ENCODE measurements at places on chromosomes 5 and 9.

GRCh38 chr5:77394064-77394715 is 97.9 kb downstream of the WDR41 start:
- no peak for DNase-seq

DNA sequence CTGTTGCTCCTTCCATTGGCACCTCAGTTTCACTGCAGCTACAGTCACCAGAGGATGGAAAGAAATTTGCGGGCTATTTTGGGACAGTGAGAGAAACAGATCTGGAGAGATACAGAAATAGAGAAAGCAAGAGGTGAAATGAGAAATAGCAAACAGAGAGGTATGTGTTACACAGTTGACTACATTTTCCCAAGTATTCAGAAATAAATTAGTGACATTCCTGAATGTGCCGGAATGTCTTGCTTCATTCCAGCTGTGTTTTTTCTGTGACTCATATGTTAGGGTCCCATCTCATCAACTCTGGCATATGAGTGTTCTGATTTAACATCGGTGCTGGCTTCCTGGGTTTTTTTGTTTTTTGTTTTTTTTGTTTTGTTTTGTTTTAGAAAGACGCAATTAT is 63.8 kb upstream of the ZNF462 start:
- DNase-seq, result no peak

- no peak for DNase-seq
These were observed 96.5 kb upstream of the CAST start for GRCh38 chr5:96565582-96566265.

GRCh38 chr9:75962013-75962661 is 71.7 kb downstream of the PCSK5 start:
- no peak for DNase-seq

DNA sequence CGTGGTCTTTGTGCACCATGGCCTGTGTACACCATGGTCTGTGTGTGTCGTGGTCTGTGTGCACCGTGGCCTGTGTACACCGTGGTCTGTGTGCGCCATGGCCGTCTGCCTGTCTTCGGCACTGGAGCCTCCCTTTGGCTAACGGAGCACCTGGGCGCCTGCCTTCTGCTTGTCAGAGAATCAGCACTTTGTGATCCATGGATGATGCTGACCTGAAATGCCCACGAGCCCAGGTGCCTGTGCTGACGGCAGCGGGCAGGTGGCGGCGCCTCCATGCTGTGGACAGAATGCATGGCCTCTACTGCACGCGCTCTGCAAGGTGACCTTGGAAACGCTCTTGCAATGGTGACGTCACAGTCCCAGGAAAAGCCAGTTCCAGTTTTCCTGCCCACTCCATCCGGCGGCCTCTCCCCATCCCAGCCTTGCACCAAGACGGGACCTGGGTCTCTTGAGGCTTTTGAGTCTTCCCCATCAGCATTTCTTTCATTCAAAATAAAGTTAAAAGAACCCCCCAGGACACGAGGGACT is 14.6 kb downstream of the LCN9 start:
- DNase-seq, result no peak

- no peak for DNase-seq
These were observed 20.1 kb downstream of the RCL1 start for GRCh38 chr9:4812858-4813257.

- DNase-seq, result no peak
These were observed 20.4 kb upstream of the SPTLC1 start for GRCh38 chr9:92135576-92135975.

- no peak for DNase-seq
These were observed 581.4 kb downstream of the RAB3C start for GRCh38 chr5:59164041-59164830.

- no peak for DNase-seq
These were observed 38.5 kb downstream of the SECISBP2 start for GRCh38 chr9:89356782-89357181.

DNA sequence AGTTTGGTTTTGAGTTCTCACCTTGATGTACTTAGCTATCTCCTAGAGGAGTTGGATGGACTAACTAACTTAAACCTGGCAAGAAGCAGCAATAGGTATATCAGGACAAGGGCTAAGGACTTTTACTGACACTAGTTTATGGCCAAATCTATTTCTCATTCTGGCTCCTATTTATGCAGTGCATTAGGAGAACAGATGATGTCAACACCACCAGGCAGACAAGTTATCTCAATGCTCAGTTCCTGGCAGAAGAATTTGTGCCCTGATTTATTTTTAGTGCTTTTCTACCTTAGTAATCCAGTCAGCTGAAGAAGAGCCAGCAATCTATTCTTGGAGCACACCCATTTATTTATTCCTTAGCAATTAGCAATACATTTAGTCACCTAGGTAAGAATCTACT is 30.7 kb upstream of the MYOT start:
- no peak for DNase-seq

DNA sequence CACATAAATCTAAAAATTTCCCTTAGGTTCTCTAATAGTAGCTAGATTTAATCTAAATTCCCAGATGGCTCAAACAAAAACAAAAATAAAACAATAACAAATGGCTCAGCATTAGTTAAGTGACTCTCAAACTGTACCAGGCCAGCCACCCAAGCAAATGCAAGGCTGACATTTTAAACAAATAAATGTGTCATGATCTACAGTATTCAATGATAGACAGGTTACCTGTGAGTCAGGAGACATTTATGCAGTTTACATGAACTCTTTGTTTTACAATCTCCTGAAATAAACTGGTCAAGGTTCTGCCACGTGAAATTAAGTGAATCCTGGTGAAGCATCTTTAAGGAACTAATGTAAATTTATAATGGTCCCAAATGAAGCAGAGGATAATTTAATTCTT is 580.2 kb upstream of the PTPRD start:
- no peak for DNase-seq

DNA sequence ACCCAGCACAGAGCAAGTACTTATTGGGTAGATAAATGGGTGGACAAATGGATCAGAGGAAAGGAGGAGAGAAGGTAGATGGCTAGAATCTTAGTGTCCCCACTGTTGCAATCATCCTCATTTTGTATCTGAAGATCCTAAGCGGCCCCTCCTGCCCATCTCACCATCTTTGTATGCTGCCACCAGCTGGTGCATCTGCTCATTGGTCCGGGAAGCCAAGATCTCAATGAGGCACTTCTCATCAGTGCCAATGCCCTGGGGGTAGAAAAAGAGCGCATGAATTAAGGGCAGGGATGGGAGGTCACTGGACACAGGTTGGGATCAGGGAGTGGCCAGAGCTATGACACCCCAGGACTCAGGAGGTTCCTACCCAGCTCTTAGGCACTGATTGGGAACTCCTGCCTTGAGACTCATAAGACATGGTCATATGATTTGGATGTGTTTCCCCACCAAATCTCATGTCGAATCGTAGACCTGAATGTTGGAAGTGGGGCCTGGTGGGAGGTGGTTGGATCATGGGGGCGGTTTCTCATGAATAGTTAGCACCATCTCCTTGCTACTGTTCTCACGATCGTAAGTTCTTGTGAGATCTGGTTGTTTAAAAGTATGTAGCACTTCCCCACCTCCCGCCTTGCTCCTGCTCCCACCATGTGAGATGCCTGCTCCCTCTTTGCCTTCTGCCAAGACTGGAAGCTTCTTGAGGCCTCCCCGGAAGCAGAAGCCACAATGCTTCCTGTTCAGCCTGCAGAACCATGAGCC is 20.3 kb downstream of the ANXA6 start:
- no peak for DNase-seq

DNA sequence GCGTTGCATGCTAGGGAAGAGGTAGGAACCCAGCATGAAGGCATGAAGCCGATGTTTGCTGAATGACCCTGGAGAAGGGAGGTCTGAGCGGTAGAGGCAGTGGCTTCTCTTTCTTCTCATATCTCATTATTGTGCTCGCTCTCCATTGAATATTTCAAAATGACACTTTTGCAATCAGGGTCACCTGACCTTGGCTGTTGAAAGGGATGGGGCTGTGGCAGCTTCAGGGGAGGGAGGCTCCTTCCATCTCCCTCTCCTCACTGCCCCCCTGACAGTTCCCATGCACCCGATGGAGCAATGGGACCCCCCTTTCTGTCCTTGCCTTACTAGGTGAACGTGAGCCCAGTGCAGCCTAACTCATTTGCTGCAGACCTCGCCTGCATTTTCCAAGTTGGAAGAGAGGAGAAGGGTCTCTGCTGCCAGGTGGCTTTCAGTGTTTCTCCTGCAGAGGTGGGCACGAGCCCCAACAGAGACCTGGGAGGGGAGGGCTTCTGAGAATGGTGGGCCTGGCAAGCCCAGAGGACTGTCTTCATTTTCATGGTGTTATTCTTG is 17.9 kb downstream of the STC2 start:
- DNase-seq, result no peak

GRCh38 chr5:178085316-178085715 is 28.0 kb upstream of the N4BP3 start:
- no peak for DNase-seq

DNA sequence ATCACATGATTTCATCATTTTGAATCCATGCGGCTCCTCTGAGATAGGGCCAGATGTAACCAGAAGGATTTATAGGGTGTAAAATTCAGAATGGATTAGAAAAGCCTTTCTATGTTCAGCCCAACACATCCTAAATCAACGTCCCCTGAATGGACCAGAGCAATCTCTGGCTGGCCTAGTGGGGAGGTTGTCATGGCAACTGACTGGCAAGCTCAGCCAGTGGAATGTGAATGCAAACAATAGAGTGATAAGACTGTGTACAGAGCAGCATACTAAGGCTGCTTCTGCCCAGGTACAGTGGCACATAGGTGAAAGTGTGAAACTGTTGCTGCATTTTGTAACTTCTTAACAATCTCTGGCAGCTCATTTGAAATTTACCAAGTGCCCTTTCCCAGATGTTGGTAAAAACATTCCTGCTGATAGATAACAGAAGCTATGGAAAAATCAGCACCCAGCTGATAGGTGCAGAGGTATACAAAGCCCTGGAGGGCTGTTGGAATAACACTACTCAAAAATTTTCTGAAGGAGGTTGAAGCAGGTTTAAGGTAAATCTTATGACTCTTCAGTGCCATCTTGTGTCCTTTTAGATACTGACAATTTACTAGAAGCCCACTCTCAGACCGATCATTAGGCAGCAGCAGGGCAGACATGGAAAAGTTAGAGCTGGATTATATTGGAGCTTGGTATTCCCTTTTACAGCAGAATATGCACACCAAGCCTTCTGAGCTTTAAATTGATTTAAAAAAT is 267.2 kb downstream of the RAB3C start:
- DNase-seq, result no peak

GRCh38 chr5:38938424-38938823 is 92.6 kb downstream of the OSMR start:
- DNase-seq, result no peak

DNA sequence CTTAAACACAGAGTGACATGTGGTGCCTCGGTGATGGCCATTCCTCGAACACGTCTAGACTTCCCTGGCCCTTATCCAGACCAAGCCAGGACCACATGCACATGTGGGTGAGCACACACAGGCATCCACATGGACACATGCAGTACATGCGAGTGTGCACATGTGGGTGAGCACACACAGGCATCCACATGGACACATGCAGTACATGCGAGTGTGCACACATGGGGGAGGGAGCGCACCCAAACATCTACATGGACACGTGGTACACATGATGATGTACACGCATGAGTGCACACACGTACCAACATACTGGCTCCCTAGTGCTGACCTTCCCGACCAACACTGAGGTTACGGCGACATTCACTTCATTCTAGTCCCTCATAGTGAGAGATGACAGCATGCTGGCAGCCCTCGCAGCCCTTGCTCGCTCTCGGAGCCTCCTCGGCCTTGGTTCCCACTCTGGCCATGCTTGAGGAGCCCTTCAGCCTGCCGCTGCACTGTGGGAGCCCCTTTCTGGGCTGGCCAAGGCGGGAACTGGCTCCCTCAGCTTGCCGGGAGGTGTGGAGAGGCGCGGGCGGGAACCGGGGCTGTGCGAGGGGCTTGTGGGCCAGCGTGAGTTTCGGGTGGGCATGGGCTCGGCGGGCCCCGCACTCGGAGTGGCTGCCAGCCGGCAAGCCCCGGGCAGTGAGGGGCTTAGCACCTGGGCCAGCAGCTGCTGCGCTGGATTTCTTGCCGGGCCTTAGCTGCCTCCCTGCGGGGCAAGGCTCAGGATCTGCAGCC is 186.8 kb downstream of the HSPA4 start:
- no peak for DNase-seq

GRCh38 chr9:69223605-69224004 is 49.5 kb downstream of the TJP2 start:
- no peak for DNase-seq

DNA sequence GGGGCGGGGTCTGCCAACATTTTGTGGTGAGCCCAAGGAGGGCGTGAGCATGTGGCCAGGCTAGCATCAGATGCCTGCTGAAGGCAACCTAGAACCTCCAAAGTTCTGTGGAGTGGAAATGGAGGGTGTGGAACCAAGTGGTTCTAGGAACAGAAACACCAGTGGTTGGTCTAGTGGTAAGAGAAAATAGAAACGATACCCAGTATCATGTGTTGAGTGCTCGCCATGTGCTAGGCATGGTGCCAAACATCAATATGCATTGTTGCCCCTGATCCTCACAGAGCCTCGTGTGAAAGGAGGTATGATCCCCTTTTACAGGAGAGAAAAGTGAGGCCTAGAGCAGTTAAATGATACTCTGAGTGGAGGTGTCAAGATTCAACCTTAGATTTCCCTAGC is 31.5 kb upstream of the MVB12B start:
- DNase-seq, result no peak

- DNase-seq, result no peak
These were observed 24.3 kb upstream of the PRRC1 start for GRCh38 chr5:127492854-127493738.

DNA sequence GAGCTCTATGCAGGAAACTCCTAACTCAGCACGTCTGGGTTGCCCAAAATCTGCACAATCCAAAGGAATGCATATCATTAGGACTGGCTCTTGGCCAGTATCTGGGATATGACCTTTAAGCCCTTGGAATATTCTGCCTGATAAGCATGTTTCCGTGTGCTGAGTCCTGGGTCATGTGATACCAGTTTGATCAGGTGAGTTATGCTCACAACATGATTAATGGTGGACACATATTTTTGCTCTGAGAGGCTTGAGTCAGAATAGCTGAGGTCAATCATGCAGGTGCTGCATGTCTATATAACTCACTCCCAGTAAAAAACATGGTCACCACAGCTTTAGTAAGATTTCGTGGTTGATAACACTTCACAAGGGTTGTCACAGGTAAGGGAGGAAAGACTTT is 408.8 kb downstream of the YTHDC2 start:
- no peak for DNase-seq

DNA sequence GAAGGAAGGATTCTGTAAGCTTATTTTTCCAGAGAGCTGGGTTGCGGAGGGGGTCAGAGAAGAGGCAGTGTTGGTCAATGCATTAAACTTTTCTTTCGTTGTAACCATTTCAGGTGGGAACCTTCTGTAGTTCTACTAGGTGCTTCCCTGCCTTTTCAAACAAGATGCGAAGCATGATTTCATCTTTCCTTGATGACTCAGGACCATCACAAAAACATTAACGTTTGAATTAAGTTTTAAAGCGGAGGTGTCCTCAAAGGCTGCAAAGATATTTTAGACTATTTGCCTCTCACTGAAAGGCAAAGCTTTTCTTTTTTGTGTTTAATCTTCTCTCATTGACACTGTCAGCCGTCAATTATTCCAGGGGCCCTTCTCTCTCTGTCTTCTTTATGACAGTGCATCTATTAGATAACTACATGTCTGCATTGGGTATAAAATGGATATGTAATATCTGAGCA is 26.3 kb upstream of the FAT2 start:
- no peak for DNase-seq

Measured in activated gamma-delta T cell treated with anti-CD3 and anti-CD28 coated beads, Interleukin-2, amount 50 U/mL, for 16 hours (primary cell).